ENCODE measurements at places on chromosomes 11 and 22.

DNA sequence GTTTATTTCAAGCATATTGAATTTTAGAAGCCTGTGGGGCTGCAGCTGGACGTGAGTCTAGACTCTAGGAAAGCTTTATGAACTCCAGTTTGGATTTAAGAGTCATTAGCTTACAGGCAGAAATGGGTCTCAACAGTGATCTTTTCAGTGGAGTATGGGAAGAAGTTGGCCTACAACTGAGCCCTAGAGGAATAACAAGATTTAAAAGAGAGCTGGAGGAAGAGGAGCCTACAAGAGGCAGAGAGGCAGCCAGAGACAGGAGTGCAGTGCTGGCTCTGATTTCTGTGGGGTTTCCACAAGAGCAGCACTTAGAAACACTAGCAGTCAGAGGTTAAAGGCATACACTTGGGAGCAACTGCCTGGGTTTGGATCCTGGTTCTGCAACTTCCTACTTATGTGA, 17.9 kb downstream of the APOL5 start:
- no peak for DNase-seq

GRCh38 chr22:22410121-22410520, 98.4 kb downstream of the ZNF280B start:
- DNase-seq, result no peak

- DNase-seq, result no peak
These were observed 850 bp upstream of the MIF start for GRCh38 chr22:23893121-23893944.

- DNase-seq, result peak; percentile 77
These were observed 33.5 kb downstream of the LRRC10B start for GRCh38 chr11:61542024-61542461.

DNA sequence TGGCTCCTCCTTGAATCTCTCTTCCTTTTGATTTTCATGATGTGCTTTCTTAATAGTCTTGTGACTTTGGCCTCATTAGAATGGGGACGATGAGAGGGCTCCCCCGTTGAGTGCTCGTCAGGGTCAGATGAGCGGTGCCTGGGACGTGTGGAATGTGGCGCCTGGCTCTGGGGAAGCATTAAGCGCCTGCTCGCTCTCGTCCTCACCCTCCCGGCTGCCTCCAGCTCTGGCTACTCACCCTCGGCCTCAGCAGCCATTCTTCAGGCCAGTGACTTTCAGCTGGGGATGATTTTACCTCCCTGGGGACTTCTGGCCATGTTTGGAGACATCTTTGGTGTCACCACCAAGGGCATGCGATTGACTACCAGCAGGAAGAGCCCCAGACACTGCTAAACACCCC, 69.7 kb downstream of the RPS6KA4 start:
- DNase-seq, result no peak

GRCh38 chr11:18987454-18988231, 48.4 kb upstream of the MRGPRX1 start:
- DNase-seq, result peak; percentile 13

- no peak for DNase-seq
These were observed 283.9 kb downstream of the BUD13 start for GRCh38 chr11:116488836-116489389.

DNA sequence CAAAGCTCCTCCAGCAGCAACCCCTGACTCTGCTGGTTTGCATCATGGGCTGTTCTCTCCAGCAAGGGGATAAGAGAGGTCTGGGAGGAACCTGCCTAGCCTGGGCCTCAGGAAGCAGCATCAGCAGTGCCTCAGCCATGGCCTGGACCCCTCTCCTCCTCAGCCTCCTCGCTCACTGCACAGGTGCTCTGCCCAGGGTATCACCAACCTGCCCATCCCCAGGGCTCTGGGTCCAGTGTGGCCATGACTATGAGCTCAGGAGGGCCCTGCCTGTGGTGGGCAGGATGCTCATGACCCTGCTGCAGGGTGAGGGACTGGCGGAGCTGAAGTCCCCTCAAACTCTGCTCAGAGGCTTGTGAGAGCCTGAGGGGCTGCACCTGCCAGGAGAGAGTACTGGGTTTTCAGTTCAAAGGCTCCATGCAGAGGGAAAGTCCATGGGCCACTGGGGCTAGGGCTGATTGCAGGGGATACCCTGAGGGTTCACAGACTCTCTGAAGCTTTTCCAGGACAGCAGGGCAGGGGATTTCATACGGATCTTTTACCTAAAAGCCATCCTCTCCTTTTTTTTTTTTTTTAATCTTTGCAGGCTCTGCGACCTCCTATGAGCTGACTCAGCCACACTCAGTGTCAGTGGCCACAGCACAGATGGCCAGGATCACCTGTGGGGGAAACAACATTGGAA, 115.8 kb upstream of the IGLL5 start:
- no peak for DNase-seq

DNA sequence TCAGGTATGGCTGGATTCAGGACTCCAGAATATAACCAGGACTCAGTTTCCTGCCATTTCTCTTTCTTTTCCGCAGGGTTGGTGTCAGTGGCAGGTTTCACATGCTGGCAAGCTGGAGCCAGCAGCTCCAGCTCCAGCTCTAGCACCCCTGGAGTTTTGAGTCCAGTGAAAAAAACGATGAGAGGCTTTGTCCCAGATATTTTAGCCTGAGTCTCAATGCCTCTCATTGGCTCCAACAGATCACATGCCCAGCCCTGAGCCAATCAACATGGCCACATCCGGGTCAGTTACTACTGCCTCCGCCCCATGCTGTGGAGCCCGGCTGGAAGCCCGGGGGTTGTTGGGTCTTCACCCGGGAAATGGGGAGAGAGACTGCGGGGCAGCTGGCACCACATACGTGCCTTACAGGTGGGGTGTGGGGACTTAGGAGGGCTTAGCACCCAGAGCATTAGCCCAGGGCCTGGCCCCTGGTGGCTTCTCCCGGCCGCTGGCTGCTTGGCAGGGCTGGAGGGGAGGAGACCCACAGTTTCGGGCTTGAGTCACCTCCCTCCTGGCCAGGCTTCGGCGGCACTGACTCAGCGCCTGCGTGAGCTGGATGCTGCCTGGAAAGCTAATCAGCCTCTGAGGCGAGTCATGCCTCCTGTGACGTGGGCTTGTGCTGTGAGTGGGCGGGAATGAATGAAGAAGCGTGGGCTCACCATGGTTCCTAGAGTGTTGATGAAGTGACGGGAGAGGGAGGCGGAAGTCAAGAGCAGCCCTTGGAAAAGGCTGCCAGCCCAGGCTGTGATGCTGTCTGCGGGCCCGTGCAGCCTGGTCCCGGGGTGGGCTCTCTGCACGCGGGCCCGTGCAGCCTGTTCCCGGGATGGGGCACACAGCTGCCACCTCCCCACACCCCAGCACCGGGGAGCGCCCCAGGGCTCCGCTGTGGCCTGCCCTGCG, 15.3 kb upstream of the MRTFA start:
- DNase-seq, result peak; percentile 99

DNA sequence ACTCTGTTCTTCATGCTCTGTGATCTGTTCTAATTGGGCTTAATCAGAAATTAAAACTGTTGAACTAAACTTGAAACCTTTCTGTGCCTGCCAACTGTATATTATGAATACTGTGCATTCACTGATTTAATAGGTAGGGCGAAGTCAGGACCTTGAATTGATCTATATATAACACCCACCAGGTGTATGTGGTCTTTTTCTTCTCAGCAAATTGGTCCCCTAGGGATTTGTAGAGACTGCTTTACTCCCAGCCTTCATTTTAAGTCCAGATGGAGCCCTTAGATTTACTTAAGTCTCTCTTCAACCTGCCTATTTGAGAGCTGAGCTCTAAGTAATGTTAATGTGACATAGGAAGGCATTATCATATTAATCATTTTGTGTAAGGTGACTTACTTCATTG, 257.5 kb downstream of the TMEM135 start:
- no peak for DNase-seq
